Adipose tissue (tissue), 3 donors: ENCODE measurements at places on chromosomes 5 and 9. TPM values are rescaled to one million over a fixed set of nuclear protein-coding genes. Genes with fewer than 3 reads are reported as not detected.

CSF1R gene
- polyA plus RNA-seq: 13.7 TPM

CNOT6 gene
- 9.0 TPM for polyA plus RNA-seq

HSPB3 gene
- polyA plus RNA-seq: 1.3 TPM

PCDHGC4 gene
- 0.05 TPM for polyA plus RNA-seq

CAPSL gene
- polyA plus RNA-seq: not detected

OR1Q1 gene
- not detected for polyA plus RNA-seq

MAML1 gene
- 8.9 TPM for polyA plus RNA-seq

ARHGEF37 gene
- polyA plus RNA-seq: 2.9 TPM

TLX3 gene
- not detected for polyA plus RNA-seq

CCNO gene
- polyA plus RNA-seq: 8.2 TPM

MARVELD2 gene
- polyA plus RNA-seq: 0.45 TPM

IFNA21 gene
- not detected for polyA plus RNA-seq
